Brain (organoid and tissue), 16 donors: ENCODE measurements at places on chromosomes 3 and 15.

DNA sequence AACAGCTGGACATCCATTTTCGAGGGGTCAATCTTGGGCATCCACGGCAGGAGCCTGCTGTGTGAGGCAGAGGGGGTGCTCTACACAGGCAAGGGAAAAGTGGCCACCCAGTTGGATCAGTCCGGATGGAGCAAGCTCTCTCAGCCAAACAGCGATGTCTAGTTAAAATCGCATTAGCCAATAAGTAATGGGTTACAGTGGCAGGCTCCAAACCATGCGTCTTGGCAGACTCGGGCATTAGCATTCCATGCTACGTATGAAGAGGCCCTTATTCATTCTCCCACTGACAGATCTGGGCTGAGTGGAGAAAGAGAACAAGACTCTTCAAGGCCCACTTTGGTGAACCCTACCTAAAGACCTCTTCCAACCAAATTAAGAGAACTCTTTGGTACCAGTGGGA lies 49.3 kb downstream of the CCNB2 start:
- DNase-seq: no peak

- peak; percentile 47 for DNase-seq
Observed at GRCh38 chr15:38817427-38818156, 253.0 kb upstream of the RASGRP1 start.

- DNase-seq: no peak
Observed at GRCh38 chr3:140434261-140434905, 243.5 kb upstream of the TRIM42 start.

DNA sequence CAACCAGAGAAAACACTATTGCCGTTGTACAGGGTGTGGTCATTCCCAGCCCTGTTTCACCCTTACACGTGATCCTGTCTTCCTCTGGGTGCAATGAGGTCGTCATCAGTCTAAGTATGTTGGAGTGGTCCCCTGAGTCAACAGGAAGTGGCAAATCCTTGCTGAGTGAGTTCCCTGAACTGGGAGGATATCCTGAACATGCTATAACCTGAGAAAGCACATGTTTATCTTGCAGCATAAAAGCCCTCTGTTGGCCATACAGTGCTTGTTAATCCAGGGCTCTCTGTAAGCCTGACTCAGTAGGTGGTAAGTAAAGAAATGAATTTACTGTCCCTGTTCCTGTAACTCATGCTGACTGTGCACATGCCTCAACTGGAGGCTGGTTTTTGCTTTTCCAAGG lies 477.8 kb upstream of the RGMA start:
- no peak for DNase-seq

GRCh38 chr3:852033-852432 lies 240.8 kb upstream of the CNTN6 start:
- DNase-seq: no peak

DNA sequence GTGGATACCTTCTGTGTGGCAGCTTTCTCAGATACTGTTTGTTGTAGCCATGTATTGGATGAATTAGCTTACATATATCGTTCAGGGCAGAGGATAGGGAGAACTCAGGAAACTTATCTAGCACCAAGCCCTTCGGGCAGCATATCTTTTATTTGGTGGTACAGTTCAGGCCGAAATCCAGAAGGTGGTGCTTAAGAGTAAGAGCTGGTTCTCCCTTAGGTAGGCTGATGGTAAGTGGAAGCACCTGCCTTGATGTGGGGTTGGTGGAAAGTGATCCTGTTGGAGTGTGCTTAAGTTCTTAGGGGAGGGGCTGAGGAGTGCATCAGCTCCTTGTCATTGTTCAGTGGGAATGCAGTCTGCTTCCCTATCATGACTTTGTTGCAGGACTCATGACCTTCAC lies 187.5 kb downstream of the DOCK3 start:
- DNase-seq: no peak

GRCh38 chr3:133475245-133476010 lies 75.6 kb downstream of the BFSP2 start:
- DNase-seq: no peak

GRCh38 chr3:108887121-108887520 lies 64.5 kb downstream of the TRAT1 start:
- peak; percentile 16 for DNase-seq

GRCh38 chr3:69079269-69080159 lies 651 bp downstream of the UBA3 start:
- peak; percentile 38 for DNase-seq

DNA sequence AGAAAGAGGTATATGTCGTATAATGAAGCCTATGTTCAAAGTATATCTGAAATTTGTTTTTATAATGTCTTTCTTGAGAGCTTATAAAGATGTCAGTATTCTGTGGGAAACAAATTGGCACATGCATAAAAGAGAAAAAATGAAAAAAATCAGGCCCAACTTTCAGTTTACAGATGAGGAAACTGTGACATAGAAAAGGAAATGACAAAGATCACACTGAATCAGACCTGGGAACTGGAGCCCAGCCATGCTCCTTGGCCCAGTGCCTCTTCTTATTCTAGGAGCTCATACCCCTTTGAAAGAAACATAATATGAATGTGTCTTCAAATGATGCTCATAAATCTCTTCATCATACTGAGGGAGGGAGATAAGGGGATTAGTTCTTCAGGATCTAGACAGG lies 48.4 kb downstream of the TMEM44 start:
- DNase-seq: no peak

GRCh38 chr3:126557761-126558160 lies 971 bp downstream of the C3orf22 start:
- DNase-seq: no peak

DNA sequence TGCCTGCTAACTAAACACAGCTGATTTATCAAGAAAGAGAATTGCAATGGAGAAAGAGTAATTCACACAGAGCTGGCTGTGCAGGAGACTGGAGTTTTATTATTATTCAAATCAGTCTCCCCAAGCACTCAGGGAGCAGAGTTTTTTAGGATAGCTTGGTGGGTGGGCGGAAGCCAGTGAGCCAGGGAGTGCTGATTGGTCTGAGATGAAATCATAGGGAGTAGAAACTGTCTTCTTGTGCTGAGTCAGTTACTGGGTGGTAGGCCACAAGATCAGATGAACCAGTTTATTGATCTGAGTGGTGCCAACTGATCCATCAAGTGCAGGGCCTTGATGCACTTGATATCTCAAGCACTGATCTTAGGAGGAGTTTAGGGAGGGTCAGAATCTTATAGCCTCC lies 891.9 kb upstream of the CADM2 start:
- DNase-seq: no peak

DNA sequence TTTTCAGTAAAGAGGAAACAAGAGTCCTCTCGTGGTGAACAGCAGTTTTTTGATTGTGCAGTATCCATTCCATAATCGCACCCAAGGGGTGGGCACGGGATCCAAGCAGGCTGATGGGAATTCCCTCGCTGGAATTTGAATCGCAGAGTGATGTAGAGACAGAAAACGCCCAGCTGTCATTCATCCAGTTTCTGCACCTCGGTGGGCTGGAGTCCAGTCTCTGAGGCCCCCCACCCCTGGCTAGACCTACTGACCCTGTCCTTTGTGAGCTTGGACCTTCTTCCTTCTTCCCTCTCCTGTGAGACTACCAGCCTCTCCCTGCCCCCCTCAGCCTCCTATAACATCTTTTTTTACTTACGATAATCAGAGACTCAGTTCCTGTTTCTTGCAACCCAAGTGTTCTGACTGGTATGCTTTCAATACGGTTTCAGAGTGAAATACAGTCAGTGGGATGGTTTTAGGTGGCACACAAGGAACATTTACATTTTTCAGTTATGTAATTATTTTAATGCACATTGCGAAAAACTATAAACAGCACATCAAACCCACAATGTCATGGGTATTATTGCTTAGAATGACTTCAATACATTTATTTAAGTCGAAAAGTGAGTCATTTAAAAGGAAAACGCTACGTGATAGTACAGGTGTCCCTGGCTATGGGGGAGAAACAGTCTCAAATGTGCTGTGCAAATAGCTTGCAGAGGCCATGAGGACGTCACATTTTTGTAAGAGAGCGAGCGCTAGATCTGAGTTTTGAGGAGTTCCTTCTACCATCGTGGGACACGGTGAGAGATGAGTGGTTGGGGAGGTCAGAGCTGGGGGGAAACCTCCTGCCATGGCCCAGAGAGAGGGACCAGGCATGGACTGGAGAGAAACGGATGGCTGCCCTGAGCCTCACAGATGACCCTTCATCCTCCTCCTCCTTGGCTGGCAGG lies 37.5 kb upstream of the CHST2 start:
- DNase-seq: no peak

- no peak for DNase-seq
Observed at GRCh38 chr15:42275780-42276391, 2.7 kb upstream of the TMEM87A start.

- no peak for DNase-seq
Observed at GRCh38 chr3:36842275-36842674, 77.9 kb upstream of the DCLK3 start.

- DNase-seq: no peak
Observed at GRCh38 chr3:189149203-189149602, 22.6 kb upstream of the TPRG1 start.

GRCh38 chr3:156655819-156656550 lies 18.4 kb upstream of the TIPARP start:
- no peak for DNase-seq

- no peak for DNase-seq
Observed at GRCh38 chr3:183737116-183737515, 39.5 kb downstream of the YEATS2 start.

DNA sequence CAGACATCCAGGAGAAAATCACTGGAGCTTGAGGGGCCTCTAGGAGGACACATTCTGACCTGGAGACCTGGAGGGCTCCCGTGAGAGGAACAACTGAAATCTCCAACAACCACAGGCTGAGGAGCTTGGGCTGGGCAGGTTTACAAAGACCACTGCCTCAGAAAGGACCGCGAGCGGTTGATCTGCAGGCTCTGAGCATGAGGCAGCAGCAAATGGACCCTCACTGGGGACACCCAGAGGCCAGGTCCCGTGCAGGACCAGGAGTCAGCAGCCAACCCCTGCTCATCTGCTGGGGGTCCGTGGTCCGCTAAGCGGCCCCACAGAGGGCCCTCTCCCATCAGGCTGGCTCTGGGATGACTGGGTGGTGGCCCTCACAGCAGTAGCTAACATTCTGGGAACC lies 10.5 kb upstream of the EPHB3 start:
- DNase-seq: no peak

DNA sequence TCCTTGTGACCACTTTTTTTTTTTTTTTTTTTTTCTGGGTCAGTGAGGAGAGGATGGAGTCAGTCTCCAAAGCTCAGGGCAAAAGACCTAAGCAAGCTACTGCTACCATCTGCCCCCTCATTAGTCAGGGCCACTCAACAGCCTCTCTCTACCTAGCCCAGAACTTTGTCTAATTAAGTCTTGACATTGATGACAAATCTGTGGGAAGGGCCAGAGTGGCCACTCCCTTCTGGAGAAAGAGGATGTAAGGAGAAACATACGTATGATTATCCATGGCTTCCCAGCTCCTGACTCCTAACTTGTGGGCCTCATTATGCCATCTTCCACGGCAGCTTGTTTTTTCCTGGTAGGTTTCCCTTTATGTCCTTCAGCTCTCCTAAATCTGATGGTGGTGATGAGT lies 37.9 kb downstream of the NR1I2 start:
- no peak for DNase-seq

- no peak for DNase-seq
Observed at GRCh38 chr3:155192957-155193746, 100.3 kb downstream of the STRIT1 start.

GRCh38 chr3:154285221-154285620 lies 39.1 kb downstream of the DHX36 start:
- DNase-seq: no peak

- no peak for DNase-seq
Observed at GRCh38 chr15:39301589-39301999, 279.3 kb upstream of the THBS1 start.
